Activated naive CD4-positive, alpha-beta T cell treated with anti-CD3 and anti-CD28 coated beads for 36 hours (primary cell): ENCODE measurements at places on chromosomes 2 and 18.

- peak; percentile 41 for DNase-seq
These were observed 76.9 kb downstream of the MBP start for GRCh38 chr18:77055429-77056300.

GRCh38 chr2:149364839-149365238 lies 34.5 kb downstream of the LYPD6 start:
- no peak for DNase-seq

DNA sequence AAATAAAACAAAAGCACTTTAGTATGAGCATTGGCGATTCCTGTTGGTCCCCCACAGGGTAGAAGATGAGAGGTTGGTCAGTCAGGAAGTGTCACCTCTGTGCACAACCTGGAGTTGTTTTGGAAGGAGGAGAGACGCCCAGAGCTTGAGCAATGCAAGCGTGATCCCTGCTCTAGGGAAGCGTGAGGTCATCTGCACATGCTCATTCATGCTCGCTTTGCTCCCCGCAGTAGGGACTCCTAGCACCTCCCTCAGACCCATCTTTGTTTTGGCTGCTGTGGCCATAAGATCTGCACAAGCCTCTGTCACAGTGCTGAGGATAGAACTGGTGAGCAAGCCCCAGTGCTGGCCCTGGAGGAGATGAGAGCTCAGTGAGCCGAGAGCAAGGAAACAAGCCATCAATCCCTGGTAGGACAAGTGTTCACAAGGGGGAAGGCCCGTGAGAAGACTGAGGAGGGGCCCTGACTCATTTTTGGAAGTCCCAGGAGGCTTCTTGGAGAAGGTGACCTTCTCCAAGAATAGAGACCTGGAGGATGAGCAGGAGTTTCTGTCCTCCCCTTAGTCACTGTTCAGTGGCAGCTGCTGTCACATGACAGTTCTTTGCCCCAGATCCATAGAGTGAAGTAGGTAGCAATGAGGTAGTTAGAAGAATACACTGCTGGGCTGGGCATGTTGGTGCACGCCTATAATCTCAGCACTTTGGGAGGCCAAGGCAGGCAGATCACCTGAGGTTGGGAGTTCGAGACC lies 13.3 kb upstream of the ATP8B1 start:
- DNase-seq, result no peak

DNA sequence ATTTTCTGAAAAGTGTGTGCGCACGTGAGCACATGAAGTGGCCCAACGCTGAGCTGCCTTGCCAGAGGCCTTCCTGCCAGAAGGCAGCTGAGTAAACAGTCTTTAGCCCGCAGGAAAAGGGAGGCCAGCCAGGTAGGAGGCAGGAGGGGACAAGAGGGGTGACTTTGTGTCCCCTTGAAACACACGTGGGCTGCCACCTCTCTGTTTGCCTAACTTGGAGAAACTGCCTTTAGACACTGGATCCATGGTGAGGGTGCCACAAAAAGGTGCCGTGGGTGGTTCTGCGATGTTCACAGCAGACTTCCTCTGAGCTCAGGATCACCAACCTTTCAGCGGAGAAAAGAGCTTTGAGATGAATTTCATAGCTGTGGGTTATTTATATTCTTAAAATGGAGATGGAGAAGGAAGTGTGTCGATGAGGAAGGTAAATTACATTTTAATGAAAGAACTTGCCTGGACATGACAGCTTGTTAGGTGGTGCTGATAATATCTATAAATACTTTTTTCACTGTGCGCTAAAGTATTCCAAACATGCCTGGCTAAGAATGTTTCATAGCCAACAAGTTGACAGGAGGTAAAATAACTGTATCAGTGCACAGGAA lies 36.6 kb upstream of the ASB1 start:
- no peak for DNase-seq

GRCh38 chr2:108918941-108919341 lies 70.1 kb downstream of the EDAR start:
- no peak for DNase-seq

GRCh38 chr18:44885507-44885906 lies 204.8 kb downstream of the SETBP1 start:
- DNase-seq, result no peak

DNA sequence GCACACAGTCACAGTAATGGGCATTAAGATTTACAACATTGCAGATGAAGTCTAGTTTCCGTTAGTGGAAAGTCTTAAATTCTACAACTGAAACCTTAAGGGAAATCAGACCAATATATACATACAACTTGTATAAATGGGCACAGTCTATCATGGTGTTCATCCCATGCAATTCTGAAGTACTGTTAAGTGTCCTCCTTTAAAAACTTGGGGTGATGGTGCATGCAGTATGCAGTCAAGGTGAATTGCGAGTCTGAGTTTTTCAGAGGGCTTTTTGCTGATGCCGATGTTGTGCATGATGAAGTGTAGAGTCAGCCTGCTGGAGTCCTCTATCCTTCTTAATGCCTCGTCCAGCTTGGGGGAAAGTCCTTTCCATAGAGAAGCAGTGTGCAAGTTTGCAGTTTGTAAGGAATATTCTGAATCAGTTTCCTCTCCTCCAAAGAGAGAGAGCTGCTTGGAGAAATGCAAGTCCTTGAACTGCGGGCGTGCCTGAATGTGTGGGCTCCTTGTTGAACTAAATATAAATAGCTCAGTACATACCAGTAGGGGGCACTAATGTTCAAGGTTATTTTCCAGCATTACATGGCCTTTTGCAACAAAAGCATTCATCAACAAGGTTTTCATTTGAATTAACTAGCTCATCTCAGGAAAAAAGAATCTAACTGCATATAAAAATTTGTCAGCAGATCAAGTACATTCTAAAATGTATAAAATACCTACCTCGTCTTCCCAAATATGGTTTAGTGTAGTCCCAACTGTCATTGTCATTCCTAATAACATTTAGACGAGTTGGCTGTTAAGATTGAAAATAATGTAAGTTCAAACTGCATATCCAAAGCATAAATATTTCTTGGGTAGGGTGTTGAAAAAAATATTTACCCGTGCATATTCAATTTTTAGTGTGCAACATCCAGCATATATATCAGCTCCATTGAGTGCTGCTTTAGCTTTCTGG lies 21.3 kb downstream of the HNRNPLL start:
- DNase-seq, result peak; percentile 31

- DNase-seq, result no peak
These were observed 229.3 kb downstream of the SMAD2 start for GRCh38 chr18:47701134-47701533.

DNA sequence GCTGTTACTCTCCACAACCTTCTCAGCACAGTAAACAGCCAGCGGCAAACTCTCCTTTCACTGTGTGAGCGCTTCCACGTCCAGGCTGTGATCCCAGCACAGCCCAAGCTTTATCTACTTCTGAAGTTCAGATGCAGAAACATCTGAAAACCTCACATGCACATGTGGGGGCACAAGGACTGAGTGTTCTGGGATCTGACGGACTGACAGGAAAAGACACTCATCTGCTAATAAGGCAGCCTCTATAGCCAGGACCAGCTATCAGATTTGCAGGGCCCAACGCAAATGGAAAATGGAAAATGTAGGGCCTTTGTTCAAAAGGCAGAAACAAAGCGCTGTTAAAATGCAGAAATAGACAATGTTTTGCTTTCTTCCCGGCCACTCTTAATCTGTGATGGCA lies 133.8 kb upstream of the ARHGAP28 start:
- DNase-seq, result no peak

DNA sequence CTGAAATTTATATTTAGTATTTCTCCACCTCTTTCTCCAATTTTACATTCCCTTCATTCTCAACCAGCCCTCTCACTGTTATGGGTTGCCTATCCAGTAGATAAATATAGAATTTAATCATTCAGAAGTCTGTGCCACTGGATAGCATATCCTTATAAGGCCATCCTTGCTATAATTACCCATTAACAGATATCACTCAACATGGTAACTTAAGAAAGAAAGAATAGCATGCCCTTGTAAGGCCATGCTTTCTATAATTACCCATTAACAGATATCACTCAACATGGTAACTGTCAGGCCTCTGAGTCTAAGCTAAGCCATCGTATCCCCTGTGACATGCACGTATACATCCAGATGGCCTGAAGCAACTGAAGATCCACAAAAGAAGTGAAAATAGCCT lies 1137.4 kb upstream of the FAM98A start:
- no peak for DNase-seq

GRCh38 chr2:44135296-44135695 lies 33.4 kb upstream of the PPM1B start:
- DNase-seq, result no peak

- DNase-seq, result no peak
These were observed 20.6 kb upstream of the HAAO start for GRCh38 chr2:42812899-42813479.

GRCh38 chr2:95325026-95325425 lies 27.9 kb downstream of the KCNIP3 start:
- no peak for DNase-seq

DNA sequence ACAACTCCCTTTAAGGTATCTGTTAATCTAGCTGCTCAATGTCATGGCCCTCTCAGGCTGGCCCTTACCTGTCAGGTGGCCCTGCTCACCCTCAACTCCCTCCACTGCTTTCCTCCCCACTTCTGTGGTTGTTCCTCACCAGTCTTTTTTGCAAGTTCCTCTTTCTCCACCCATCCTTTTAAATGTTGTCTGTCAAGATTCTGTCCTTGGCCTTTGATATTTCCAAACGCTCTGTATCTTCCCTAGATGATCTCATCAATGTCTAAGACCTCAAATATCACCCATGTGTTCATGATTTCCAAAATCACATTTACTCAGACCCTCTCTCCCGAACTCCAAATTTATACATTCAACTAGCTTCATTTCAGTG lies 3.5 kb downstream of the PTPN2 start:
- no peak for DNase-seq

DNA sequence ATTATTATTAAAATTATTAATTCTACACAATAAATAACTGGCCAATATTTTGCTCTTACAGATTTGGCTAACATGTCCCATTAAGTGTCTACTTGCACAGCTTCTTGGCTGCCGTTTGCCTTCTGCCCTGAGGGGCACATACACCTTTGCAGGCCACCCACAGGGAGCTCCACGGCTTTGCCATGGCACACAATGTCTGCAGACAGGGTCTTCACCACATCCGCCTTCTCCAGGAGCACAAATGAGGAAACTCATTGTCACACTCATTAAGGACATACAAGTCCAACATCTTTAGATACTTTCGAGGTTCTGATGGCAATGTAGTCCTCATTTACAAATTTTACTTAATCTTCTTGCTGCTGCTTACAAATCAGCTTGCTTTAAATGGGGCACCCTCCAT lies 45.6 kb downstream of the LONRF2 start:
- DNase-seq, result no peak

DNA sequence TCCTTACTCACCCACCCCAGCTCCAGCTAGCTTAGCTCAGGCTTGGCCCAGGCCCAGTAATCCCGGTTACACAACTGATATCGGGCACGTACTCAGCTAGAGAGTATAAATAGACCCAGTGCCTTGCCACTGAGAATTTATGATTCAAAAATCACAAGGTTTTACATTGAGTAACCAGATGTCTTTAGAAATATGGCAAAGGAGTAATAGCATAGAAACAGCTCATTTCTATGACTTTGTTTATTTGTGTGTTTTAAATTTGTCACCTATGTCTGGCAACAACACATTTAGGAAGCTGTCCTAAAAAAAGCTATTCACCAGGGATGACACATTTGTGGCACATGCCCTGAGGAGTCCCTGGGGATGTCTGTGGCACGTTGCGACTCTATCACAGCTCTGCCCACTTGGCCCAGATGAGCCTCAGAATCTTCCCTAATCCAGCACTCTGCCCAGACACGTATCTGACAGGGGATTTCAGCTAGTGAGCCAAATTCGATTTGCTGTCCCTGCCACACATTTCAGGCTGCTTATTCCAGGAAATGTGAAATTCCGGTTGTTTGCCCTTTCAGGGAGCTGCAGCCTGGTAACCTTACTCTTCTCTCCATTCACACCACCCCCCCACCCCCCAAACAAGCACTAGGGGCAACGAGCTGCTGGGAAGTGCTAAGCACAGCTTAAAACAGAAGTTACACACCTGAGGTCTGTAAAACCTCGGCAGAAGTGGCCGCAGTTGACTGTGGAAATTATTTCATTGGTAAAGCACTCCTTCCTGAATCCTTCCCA lies 85.4 kb upstream of the ZCCHC2 start:
- DNase-seq, result no peak

DNA sequence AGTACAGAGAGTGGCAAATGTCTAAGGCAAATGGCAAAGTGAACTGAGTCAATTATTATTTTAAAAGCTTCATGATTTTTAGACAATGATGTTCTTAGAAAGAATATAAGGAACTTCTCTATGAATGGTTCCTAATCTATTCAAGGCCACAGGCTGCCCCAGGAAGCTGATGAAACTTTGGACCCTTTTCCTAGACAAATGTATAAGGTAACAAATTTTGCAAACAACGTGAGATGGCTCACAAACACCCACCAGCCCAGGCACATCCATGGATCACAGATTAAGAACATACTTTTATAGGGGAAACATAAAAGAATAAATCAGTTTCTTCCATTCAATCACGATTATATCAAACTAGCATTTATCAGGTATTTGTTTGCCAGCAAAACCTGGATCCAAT lies 659.0 kb downstream of the IRS1 start:
- no peak for DNase-seq

DNA sequence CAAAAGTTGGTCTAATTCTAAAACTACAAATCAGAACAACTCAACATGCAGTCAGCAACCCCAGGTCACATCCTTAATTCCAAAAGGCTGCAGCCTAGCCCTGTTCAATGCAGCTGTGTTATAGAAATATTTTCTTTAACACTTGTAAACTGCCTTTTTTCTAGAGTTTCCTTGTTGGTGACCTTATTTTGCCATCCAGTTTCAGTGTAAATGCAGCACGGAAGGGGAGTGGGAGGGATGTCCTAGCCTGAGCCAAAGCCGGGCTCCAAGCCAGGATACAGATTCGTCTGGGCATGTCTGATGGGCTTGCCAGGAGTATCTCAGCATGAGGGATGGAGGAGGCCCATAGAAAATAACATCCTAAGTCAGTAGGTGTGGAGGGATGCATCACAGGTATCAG lies 17.7 kb upstream of the SP3 start:
- no peak for DNase-seq

- no peak for DNase-seq
These were observed 506.2 kb upstream of the TMEFF2 start for GRCh38 chr2:192700934-192701333.

DNA sequence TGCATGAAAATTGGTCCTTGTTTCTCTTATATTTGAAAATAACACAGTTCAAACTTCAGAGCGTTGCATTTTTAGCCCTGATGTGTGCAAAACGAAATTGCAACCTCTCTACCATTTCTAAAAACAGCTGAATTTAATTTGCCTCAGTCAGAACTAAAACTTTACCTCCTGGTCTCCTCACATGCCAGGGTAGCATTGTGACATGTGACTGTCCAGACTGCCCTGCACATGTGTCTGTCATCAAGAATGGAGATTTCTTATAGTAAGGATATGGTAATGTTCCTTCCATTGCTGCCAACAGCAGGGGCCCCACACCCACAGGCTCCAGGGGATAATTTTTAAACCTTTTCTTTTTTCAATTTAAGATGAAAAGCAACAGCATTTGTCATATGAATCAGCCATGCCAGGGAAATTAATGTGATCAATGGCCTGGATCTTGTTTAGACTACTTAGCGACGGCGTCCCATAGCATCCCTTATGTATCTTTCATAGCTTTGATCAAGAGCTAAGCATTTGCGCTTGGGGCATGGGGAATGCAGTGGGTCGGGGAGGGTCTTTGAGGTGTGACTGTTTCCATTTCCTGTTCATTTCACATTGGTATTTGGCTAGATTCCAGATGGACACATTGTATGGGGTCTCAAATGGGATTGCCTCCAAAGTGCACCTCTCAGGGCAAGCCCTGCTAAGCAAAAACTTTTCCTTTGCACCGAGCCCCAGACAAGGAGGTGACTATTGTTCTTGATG lies 92.4 kb upstream of the RASGRP3 start:
- no peak for DNase-seq
